ENCODE measurements at places on chromosomes 4 and X.

DNA sequence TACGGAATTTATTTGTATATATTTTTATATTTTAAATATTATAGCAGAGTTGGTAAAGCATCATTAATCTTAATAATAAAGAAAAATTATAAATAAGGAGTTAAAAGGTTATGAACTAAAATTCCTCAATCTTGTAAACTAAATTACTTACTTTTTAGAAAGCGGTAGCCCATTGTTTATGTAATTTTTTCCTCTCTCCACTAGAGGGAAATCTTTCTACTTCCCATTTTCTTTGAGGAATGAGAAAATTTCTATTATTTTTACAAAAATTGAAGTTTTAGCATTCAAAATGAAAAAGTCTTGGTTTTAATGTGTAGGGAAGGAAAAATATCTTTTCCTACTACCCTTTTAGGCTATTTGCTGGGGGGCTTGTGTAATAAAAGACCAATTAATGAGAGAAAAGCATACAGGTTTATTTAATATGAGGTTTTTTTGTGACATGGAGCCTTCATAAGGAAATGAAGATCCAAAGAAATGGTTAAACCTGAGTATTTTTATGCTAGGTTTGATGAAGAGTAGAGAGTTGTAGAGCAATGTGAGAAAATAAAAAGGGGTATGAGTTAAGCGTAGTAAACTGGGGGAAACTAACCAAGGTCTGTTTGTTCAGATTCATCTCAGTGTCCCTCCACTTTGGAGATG lies 68.7 kb upstream of the ADAD1 start:
- no peak for DNase-seq

GRCh38 chr4:173489514-173489913 lies 40.5 kb downstream of the HAND2 start:
- DNase-seq, result no peak

DNA sequence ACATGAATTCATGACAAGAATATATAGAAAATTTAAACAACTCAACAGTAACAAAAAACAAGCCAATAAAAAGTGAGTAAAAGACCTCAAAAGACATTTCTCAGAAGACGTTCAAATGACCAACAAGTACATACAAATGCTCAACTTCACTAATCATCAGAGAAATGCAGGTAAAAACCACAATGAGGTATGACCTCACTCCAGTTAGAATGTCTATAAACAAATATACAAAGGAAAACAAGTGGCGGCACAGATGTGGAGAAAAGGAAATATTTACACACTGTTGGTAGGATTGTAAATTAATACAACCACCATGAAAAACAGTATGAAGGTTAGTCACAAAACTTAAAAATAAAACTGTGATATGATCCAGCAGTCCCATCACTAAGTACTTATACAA lies 1033.1 kb downstream of the RAPGEF2 start:
- no peak for DNase-seq

- no peak for DNase-seq
These were observed 6.0 kb upstream of the SPCS3 start for GRCh38 chr4:176313596-176314336.

DNA sequence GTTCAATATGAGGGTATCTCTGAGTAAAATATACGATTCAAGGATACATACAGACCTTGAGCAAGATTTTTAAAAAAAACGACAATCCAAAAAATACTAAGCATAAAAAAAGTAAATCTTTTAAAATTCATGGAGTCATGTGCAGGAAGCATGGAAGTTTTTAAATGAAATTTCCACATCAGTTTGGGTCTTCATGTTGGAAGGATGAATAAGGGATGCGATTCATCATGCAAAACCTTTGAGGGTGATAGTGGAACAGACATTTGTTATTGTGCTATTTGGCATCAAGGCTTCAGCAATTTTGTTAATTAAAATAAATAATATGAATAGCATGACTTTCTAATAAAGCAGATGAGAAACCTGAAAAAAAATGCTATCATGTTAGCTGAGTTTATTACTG lies 815.0 kb upstream of the PCDH10 start:
- DNase-seq, result no peak

GRCh38 chrX:147736045-147736444 lies 175.7 kb upstream of the FMR1 start:
- DNase-seq, result no peak

- DNase-seq, result no peak
These were observed 84.4 kb downstream of the LRP2BP start for GRCh38 chr4:185311113-185311888.

- no peak for DNase-seq
These were observed 13.8 kb downstream of the GJB1 start for GRCh38 chrX:71236836-71237235.

DNA sequence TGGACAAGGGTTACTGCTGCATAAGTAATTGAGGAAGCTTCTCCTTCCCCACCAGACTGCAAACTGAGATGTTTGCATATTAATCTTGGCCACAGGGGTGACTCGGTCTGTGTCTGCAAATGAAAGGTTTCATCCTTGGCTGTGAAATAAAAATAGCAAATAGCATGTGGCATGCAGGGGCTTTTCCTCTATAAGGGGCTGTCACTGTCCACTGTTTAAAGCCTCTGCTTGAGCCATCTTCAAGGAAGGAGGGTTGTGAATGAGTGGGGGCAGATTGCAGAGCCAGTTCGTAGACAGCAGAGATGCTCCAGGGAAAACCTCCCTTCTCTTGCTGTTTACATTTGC lies 33.3 kb downstream of the TMSB4X start:
- DNase-seq, result no peak

- DNase-seq, result no peak
These were observed 106.8 kb downstream of the ELOVL6 start for GRCh38 chr4:110091434-110092140.

DNA sequence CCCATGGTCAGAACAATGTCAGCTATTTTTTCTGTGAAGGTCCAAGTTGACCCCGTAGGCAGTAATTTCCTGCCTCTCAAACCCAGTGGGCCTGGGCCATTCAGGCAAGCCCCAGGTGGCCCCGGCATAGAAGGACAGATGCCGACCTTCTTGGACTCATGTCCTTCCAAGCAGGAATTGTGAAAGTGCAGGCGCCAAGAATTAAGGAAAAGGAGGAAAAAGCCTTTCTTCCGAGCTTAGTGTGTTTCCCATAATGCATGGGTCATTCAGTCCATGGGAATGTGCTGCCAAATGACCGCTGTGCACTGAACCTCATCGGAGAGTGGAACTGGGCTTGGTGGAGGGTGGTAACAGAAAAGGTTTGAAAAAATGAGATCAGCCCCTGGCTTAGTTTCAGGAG lies 196.5 kb upstream of the HS3ST1 start:
- DNase-seq, result no peak

GRCh38 chr4:38101563-38101962 lies 141.4 kb downstream of the PTTG2 start:
- no peak for DNase-seq

DNA sequence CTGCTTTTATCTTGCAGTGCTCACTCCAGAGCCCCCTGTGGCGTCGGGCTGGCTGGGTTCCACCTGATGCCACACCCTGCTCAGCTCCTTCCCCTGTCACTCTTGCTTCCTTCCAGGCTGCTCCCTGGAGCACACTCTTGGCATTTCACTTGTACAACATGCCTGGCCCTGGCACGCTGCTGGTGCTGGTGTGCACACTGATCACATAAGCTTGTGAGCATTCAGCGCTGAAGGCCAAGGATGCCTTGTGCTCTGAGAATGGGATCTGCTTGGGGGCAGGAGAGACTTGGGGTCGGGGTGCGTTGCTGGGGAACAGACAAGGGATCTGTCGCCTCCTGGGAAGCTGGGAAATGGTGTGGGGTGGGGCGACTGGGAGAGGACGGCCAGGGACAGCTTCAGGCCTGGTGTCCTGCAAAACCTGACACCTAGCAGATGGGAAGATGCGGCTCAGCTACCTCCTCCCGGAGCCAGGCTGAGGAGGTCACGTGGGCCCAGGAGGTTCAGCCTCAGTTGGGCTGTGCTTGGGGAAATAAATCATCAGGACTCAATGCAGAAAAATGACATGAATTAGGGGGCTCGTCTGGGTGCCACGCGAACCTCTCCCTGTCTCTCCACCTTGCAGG lies 108.5 kb downstream of the PHKA2 start:
- no peak for DNase-seq

GRCh38 chr4:175536852-175537453 lies 275.1 kb downstream of the GPM6A start:
- no peak for DNase-seq

- DNase-seq, result no peak
These were observed 36.3 kb downstream of the C4orf51 start for GRCh38 chr4:145716200-145716599.

DNA sequence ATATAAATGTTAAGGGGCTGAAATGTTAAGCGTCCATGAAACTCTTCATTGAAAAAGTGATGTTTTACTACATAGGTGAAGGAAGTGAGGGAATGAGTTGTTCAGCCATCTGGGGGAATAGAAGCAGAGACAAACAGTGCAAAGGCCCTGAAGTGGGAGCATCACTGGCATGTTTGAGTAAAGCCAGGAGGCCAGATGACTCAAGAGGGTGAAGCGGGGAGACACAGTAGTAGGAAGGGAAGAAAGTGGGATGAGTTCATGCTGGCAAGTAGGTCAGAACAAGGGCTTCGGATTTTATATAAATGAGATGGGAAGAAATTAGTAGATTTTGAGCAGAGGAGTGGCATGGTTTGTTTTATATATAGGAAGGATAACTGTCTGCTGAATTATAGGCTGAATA lies 112.5 kb upstream of the MAP9 start:
- no peak for DNase-seq

GRCh38 chr4:19615086-19615689 lies 636.5 kb upstream of the SLIT2 start:
- DNase-seq, result no peak

DNA sequence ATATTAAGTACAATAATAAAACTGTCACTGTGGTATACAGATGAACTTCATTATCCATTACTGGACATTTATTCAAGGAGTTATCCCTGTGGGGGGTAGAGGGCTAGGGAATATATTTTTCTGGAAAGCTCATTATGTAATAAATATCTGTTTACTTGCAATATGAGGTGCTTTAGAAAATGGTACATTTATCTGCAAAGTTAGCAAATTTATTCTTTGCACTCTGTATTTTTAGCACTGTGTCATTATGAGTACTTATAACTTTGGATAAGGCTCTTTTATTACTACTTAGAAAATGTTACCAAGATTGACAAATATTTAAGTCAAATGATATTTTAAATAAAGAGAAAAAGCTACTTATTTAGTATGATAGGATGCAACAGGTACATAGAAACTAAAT lies 37.8 kb downstream of the ANKRD17 start:
- no peak for DNase-seq

GRCh38 chr4:76954489-76954888 lies 4.9 kb downstream of the SEPTIN11 start:
- DNase-seq, result no peak

DNA sequence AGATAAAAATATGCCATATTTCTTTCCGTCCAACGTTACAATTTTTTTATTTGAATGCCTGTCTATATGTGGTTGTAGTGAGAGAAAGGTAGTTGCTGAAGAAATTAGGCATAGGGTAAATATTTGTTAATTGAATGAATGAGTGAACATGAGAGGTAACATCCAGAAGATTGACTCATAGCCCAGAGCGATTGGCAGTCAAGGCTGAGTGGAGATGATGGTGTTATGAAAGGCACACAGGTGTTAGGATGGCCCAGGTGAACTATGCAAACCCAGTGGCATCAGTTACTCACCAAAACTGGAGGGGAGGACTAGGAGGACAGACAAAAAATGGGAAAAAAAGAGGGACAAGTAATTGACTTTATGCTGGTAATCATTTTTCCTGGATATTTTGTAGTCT lies 31.7 kb upstream of the SPRY1 start:
- DNase-seq, result no peak

- DNase-seq, result no peak
These were observed 893 bp upstream of the METAP1 start for GRCh38 chr4:98994474-98995182.

DNA sequence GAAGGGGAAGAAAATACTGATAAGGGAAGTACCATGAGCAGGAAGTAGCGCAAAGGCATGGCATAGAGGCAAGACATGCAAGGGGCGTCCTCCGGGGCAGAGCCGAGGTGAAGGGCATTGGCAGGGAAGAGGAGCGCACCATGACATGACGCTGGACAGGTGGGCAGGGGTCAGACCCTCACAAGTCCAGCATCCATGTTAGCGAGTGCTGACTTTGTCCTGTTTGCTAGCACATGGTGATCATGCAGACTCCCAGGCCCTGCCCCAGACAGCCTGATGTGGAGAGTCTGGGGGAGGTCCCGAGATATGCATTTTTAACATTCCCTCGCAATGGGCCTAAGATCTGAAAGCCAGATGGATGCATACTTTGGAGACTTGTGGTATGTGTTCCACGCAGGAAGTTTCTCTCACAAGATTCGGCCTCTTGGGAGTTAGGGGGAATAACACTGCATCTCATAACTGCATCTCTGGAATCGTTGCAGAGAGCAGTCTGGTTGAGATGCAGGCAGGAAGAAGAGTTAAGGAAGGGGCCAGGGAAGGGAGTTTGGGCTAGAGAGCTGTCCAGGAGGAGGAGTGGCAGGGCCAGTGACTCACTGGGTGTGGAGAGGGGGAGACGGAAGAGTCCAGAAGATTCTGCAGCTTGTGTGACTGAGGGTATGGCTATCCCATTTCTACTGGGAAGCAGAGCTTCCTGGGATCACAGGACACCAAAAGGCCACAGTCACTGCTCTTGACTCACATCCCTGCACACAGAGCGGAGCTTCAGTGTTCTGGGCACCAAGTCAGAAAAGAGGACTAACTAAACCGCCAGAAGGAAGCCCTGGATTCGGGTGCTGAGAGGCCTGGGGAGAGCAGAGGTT lies 59.7 kb downstream of the FAM184B start:
- no peak for DNase-seq
